ENCODE measurements at places on chromosomes 11 and 22.
A peak's percentile ranks its signal among the peaks of the same experiment; 100 is the strongest.

DNA sequence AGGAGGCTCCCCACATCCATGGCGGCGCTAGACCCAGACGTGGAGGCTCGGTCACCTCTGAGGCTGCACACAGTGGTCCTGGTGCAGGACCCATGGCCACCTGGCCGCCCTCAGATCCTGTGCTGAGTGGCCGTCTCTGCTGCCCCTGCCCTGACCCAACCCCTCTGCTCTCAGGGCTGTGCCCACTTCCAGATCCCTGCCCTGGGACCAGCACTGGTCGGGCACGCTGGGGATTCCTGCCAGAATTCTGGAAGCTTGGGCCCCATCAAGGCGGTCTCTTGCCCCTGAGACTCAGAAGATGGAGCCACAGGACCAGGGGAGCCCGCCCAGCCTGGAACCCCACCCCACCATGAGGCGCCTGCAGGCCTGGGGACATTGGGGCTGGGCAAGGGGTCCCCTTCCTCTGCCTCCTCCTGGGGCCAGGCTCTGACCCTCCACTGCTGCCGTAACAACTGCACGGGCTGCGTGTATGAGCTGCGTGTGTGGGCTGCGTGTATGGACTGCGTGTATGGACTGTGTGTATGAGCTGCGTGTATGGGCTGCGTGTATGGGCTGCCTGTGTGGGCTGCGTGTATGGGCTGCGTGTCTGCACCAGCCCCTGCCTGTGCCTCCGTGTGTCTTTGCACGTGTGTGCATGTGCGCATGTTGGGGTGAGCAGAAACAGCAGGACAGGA is 48.7 kb downstream of the IGLL1 start:
- DNase-seq = no peak

- no peak for DNase-seq
Observed at GRCh38 chr11:65310215-65310614, 4.5 kb upstream of the CDC42EP2 start.

GRCh38 chr11:80700386-80700785 is 1259.6 kb upstream of the TENM4 start:
- DNase-seq = no peak

- DNase-seq = no peak
Observed at GRCh38 chr11:128718064-128718463, 24.2 kb downstream of the FLI1 start.

- DNase-seq = no peak
Observed at GRCh38 chr11:130023204-130023603, 20.6 kb upstream of the PRDM10 start.

DNA sequence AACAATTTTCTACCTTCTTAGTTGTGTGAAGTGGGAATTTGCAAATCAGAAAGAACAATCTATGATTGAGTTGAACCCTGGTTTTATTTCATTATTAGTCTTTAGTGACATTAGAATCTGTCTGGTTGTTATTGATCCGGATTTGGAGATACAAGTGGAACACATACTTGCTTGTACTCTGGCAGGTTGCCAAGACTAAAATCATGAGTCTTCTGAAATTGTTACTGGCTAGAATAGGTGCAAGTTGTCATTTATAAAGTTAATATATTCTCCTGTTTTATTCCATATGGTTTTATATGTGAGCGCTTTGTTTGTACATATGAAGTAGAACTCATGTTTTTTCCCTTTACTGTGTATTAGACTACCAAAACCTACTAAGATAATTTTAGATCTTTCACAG is 23.0 kb downstream of the CCDC15 start:
- DNase-seq = no peak

GRCh38 chr11:35144136-35144741 is 5.3 kb downstream of the CD44 start:
- DNase-seq = peak; percentile 30

- DNase-seq = no peak
Observed at GRCh38 chr11:65370659-65371049, 11.8 kb downstream of the SLC25A45 start.

DNA sequence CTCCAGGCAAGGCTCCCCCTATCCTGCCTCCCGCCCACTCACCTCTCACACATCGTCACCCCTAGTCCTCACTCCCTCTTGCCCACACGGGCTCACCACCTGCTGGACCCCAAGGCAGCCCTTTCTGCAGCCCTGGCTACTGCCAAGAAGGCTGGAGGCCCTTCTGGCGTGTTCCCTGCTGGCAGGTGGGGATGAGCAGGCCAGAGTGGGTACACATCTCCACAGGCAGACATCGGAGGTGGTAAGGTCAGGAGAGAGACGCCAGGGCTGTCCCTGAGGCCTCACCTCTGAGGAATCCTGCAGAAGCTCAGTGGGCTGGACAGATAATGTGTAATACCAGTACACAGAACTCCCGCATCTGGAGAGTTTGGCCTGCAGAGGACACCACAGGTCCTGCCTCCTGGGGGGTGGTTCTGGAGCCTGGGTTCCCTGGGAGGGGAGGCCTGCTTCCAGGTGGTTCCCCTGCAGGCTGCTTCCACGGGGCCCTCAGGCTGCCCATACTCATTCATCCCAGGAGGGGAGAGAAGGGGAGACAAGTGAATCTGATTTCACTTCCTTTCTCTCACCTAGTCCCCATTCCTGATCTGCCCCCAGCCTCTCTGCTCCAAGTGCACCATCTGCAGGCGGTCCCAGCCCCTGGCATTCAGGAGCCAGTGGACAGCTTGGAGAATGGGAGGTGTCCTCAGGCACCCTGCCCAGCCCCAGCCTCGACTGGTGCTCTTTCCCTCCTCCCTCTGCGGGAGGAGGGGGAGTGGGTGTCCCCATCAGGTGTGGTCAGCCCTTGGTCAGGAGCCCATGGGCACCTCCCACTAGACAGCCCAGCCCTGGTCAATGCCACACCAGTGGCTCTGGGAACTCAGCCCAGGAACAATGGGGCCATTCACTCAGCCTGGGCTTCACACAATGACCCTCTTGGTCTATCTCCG is 6.1 kb upstream of the CHST1 start:
- DNase-seq = no peak
